ENCODE measurements at places on chromosomes 4 and X.

GRCh38 chr4:187887906-187888305, 107.7 kb upstream of the ZFP42 start:
- DNase-seq, result no peak

DNA sequence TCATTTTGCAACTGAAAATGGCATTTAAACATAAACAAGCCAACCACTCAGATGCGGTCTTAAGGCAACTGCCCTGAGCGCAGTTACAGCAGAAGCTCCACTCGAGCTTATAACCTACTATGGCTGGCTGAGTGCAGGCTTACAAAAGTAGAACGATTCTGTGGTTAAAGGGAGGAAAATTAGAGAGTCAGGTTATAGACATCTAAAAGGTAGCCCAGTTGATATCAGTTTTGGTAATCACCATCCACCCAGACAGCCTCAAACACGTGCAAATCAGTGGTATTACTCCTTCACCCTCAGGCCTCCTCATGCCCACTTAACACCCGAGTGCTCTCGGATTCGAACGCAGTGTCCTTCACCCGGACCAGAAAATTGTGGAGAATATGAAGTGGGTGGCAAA, 3.1 kb downstream of the LEF1 start:
- peak; percentile 26 for DNase-seq

DNA sequence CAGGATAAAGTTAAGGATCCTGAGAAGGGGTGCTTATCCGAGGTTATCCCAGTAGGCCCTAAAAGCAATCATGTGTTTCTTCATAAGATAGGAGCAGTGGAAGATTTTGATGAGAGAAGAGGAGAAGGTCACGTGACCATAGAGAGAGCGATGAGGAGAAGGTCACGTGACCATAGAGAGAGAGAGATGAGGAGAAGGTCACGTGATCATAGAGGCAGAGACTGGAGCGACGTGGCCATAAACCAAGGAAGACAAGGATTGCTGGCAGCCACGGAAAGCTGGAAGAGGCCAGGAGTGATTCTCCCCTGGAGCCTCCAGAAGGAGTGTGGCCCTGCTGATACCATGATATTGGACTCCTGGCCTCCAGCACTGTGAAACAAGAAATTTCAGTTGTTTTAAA, 38.4 kb upstream of the ZNF518B start:
- no peak for DNase-seq

DNA sequence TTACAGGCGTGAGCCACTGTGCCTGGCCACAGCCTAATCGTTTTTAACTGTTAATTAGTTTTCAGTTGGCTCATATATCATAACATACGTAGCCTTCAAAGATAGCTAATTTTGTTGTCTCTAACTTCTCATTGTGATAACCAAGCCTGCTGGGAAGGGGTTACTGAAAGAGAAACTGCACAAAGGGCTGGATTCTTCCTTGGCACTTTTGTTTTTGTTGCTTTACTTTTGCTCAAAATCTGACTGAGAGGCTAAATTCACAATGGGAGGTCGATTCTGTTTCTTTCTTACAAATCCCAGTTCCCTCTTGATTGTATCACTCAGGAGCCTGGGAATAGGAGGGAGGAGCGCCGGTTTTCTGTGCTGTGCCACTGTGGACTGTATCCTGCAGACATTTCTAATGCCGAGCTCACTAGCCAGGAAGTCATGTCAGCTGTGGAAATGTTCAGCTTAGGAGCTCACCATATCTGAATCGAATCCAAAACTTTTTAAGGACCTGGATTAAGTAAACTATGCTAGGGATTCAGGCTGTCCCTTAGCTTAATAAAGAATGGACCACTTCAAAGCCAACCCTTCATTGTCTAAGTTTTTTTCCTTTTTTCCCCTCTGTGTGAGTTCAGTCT, 120.5 kb upstream of the FAT1 start:
- DNase-seq, result no peak

GRCh38 chr4:153096344-153096743, 107.9 kb upstream of the TRIM2 start:
- no peak for DNase-seq

- DNase-seq, result no peak
Observed at GRCh38 chr4:75953509-75953908, 12.7 kb upstream of the NAAA start.

GRCh38 chrX:120857240-120857639, 18.4 kb downstream of the CT47B1 start:
- DNase-seq, result no peak

- DNase-seq, result no peak
Observed at GRCh38 chr4:53779025-53779424, 187.7 kb upstream of the LNX1 start.

DNA sequence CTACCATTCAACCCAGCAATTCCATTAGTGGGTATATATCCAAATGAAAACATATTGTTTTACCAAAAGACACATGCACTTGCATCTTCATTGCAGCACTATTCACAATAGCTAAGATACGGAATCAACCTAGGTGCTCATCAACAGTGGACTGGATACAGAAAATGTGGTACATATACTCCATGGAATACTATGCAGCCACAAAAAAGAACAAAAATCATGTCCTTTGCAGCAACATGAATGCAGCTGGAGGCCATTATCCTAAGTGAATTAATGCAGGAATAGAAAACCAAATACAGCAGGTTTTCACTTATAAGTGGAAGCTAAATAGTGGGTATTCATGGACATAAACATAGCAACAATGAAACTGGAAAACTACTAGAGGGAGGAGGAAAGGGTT, 38.1 kb upstream of the BBS7 start:
- no peak for DNase-seq

- DNase-seq, result no peak
Observed at GRCh38 chrX:121851033-121851432, 803.6 kb downstream of the GLUD2 start.

DNA sequence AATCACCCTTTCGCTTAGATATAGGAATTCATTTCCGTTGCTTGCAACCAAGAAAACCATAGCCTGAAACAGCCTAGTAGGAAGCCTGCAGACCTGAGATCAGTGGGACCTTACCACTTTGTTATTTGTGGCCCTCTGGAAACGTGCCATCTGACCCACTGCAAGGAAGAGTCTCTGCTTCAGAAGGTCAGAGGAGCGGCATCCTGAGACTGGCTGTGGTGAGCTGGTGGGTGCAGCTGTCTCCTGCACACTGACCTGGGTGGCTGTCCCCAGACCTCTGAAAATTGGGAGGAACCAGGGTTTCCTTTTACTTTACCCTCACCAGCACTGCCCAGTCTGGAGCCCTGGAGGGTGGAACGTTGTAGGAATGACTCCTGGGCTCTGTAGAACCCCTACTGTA, 18.2 kb downstream of the SHROOM2 start:
- no peak for DNase-seq
